ENCODE measurements at places on chromosomes 16 and 17. TPM values are rescaled to one million over a fixed set of nuclear protein-coding genes. Genes with fewer than 3 reads are reported as not detected.

Gene CLEC18A
- polyA plus RNA-seq, result 0.99 TPM

Gene CDR2
- 41.1 TPM for polyA plus RNA-seq

Gene AHSP
- polyA plus RNA-seq, result 11.8 TPM

Gene CPHXL2
- polyA plus RNA-seq, result 0.06 TPM

Gene DVL2
- polyA plus RNA-seq, result 44.5 TPM

Gene PRAC1
- polyA plus RNA-seq, result not detected

Gene ANKRD40CL
- 28.4 TPM for polyA plus RNA-seq

Gene FBXL16
- 3.8 TPM for polyA plus RNA-seq

Gene PTGES3L
- 3.4 TPM for polyA plus RNA-seq

Gene SEZ6L2
- 52.3 TPM for polyA plus RNA-seq

Gene MYH3
- polyA plus RNA-seq, result 26.7 TPM

Data from large intestine (tissue), 12 donors.